Mucosa of gallbladder (tissue), 1 donor: ENCODE measurements at places on chromosomes 4 and X.

- DNase-seq = peak; percentile 83
Observed at GRCh38 chrX:15493118-15493962, at the start of gene PIR. Gene PIR, minus strand, starts transcription at chrX:15493333. Its CDS starts 2,076 bp downstream, at chrX:15491257.

GRCh38 chr4:184540307-184540706 is 66.0 kb upstream of the IRF2 start:
- no peak for DNase-seq

GRCh38 chr4:35526456-35526855 is 717.9 kb downstream of the ARAP2 start:
- DNase-seq = no peak

DNA sequence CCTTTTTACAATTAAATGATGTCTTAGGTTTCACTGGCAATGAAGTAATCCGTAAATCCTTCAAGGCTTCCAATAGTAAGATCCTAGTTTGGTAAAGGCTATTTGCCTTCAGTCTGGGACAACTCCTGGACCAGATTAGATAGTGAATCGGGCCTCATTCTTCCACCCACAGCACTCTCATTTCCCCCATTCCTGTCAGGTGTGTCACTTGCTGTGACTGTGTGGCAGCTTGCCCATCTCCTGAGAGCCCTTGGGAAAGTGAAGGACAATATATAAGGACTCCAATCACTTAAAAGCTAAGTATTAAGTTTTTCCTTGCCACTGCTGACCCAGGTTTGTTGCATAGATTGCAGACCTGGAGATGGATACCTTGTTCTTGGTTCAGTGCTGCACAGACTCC is 3.3 kb upstream of the GASK1B start:
- DNase-seq = peak; percentile 43

GRCh38 chrX:109954333-109954732 is 48.6 kb upstream of the TMEM164 start:
- no peak for DNase-seq
